ENCODE measurements at places on chromosomes 16 and 17.

DNA sequence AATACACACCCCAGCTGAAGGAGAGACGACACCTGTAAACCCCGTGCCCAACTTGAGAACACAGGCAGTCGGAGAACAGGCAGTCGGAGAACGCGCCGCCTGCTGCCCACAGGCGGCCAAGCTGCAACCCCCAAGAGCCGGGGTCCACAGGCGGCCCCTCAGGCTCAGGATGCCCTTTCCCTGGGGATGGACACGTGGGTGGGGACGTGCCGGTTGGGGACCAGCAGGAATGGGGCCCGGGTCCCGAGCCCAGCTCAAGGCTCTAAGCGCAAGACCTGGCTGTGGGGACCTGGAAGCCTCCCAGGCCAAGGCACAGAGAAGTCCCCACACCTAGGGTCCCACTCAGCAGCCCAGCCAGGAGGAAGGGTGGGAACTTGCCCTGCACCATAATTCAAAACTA is 79.5 kb upstream of the GNG13 start:
- DNase-seq = no peak

GRCh38 chr16:70438585-70438968 is 323 bp downstream of the ST3GAL2 start:
- DNase-seq = peak; percentile 58

DNA sequence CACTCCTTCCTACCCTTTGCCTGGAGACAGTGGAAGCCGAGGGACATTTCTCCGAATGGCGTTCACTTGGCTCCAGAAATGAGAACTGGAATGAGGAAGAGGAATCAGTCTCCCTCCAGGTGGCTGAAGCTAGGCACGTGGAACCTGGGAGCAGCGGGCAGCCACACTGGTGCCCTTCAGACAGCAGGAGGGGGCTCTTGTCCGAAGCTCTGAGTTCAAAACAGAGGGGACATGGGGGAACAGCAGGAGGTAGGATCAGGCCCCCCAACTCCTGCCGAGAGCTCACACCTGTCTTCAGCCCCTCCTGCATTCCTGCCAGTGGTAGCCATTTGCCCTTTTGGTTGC is 41.5 kb downstream of the TMEM235 start:
- no peak for DNase-seq

- no peak for DNase-seq
Measured at GRCh38 chr16:19354371-19354770, 63.3 kb upstream of the TMC5 start.

DNA sequence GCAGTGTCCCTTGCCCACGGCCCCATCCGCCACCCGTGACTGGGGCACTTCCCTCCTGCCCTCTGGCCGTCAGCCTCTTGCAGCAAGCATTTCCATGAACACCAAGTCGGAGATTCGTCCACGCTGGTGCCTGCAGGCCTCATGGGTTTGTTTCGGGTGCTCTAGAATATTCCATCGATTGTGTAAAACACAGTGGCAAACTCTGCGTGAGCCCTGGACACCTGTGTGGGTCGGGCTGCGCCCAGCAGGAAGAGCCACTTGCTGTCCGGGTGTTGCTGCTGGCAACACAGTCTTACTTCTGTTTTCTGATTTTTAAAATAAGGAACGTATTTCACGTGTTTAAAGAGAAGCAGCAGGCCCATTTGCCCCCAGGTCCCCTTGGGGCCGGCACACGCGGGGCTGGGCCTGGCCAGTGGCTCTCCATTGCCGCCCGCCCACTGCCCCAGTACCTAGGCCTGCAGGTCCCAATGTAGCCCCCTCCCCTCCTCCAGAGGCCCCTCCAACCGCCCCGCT is 10.0 kb downstream of the CYBC1 start:
- DNase-seq = no peak

Measured in Peyer's patch (tissue), 4 donors.